A673 (cell line): ENCODE measurements at places on chromosomes 11 and 22. TPM values are rescaled to one million over a fixed set of nuclear protein-coding genes. Genes with fewer than 3 reads are reported as not detected.

The GRAP2 gene
- total RNA-seq: not detected in 2 replicates

The POLA2 gene
- 92.4 TPM in 2 replicates for total RNA-seq

The SAA4 gene
- not detected in 2 replicates for total RNA-seq

The APOA5 gene
- total RNA-seq: not detected in 2 replicates

The NTM gene
- total RNA-seq: 8.3 and 8.6 TPM in 2 replicates

DNA sequence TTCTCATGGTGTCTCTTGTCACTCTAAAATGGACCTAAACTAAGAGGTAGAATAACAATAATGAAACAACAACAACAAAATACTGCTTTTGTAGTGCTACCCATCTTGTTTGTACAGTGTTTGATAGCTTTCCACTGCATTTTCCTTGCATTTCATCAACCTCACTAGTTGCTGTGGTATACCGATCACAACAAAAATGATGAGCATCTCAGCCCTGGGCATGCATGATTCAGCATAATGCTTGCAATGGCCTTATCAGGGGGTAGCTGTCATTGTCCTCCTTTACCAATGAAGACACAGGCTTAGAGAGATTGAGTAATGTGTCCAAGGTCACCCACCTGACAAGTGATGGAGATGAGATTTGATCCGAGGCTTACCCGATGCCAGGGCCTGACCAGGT lies 682.5 kb downstream of the NTM start:
- DNase-seq: no peak
- no peaks in the 10 kb centered on the region for H3K36me3 ChIP-seq
- H3K4me3 ChIP-seq: no peak overlapping the region
- no peaks in the 10 kb centered on the region for H3K27me3 ChIP-seq
- H3K4me1 ChIP-seq: peaks cover 56% of the 10 kb centered on the region
- no peak overlapping the region for H3K27ac ChIP-seq

DNA sequence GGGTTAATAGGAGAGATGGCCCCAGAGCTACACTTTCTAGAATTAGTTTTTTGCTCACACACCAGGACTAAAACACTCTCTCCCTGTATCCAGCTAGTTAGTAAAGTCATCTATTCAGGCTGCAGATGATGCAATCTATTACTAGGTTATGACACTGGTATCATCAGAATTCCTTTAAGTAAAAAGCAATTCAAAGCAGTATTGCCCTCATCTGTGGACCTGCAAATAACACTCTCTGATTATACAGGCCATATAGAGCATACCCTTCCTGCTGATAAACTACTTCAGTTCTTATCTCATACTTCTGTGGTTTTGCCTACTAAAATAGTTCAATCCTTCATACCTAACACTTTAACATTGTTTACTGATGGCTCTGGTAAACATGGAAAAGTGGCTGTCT lies 13.5 kb upstream of the MTMR2 start:
- no peaks in the 10 kb centered on the region for H3K4me1 ChIP-seq
- no peak for DNase-seq
- H3K36me3 ChIP-seq: no peaks in the 10 kb centered on the region
- H3K27ac ChIP-seq: no peak overlapping the region
- H3K27me3 ChIP-seq: no peaks in the 10 kb centered on the region

- H3K4me1 ChIP-seq: no peaks in the 10 kb centered on the region
- no peaks in the 10 kb centered on the region for H3K27me3 ChIP-seq
- no peak for DNase-seq
- peaks cover 3% of the 10 kb centered on the region for H3K36me3 ChIP-seq
- no peak within 1 kb of the TSS for H3K4me3 ChIP-seq
Observed at GRCh38 chr22:24181088-24181995, at the start of gene SUSD2. Gene SUSD2 (plus strand): TSS chr22:24181487. CDS start chr22:24181520, 33 bp downstream.

DNA sequence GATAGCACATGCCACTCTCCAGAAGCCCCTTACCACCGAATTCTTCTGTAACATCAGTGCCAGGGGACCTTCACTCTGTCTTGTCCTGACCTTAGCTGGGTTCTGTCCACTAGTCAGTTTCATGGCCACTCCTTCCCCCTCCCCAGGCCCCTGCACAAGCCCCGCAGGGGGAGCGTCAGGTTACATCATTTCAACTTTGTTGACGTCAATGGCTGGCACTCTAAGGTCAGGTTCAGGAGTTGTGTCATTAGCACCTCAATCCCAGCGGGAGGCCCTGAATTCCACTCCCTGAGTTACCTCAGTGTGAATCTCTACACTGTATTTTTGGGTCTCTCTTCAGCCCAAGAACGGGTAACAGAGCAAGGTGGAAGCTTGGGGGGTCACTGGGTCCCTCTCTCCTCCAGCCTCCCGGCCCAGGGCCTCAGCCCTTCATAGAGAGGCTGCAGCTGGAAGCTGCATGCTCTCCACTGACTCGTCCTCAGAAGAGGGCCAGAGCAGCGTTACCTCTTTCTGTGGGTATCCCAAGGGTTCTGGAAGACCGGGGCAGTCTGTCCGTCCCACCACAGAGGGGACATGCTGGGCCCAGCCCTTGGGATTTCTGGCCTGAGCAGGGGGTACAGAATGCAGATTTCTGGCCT lies 10.3 kb downstream of the USH1C start:
- H3K4me1 ChIP-seq: no peaks in the 10 kb centered on the region
- H3K27ac ChIP-seq: no peak overlapping the region
- DNase-seq: no peak
- H3K4me3 ChIP-seq: no peak overlapping the region
- no peaks in the 10 kb centered on the region for H3K36me3 ChIP-seq

GRCh38 chr11:14269692-14270573 lies 89.0 kb downstream of the RRAS2 start:
- no peaks in the 10 kb centered on the region for H3K27me3 ChIP-seq
- no peaks in the 10 kb centered on the region for H3K36me3 ChIP-seq
- H3K4me3 ChIP-seq: no peak overlapping the region
- H3K4me1 ChIP-seq: no peaks in the 10 kb centered on the region

GRCh38 chr11:68128682-68129327 lies 7.6 kb upstream of the CHKA start:
- no peaks in the 10 kb centered on the region for H3K4me1 ChIP-seq
- no peaks in the 10 kb centered on the region for H3K36me3 ChIP-seq
- H3K27ac ChIP-seq: no peak overlapping the region
- no peak for DNase-seq
- H3K4me3 ChIP-seq: peak overlapping the region; percentile 30
- H3K27me3 ChIP-seq: no peaks in the 10 kb centered on the region

DNA sequence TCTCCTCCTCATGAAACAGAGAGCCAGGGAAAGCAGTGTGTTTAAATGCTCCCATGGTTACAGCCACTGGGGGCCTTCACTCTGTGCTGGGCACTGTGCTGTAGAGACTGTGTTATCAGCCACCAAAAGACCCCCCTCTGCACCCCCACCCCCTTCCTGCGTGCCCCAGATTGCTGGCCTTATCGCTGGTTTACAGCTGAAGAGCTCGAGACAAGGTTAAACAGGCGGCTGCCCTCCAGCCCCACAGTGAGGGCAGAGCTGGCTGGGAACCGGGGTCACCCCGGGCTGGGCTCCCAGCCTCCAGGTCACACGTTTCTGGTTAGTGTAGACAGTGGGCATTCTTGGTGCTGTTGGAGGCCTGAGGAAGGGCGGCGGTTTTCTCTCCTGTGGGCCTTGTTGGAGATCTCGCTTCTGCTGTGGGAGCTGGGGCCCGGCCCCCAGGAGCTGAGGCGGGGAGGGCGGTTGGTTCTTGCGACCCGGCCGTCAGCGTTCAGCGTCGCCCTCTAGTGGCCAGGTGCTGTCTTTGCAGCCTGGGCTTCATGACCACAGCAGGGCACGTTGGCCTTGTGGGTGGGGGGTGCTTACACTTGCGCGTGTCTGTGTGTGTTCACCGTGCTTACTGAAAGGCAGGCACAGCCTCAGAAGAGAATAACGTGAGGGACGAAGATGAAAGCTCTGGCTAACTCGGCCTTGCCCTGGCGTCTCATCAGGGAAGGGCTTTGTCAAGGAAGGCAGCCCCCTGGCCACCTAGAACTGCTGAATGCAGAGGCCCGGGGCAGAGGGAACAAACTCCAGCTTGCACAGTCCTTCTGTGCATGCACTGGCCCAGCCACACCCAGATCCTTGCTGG lies 40.8 kb downstream of the TBC1D22A start:
- no peak overlapping the region for H3K27ac ChIP-seq
- DNase-seq: peak; percentile 49
- no peaks in the 10 kb centered on the region for H3K27me3 ChIP-seq
- H3K4me1 ChIP-seq: no peaks in the 10 kb centered on the region

GRCh38 chr11:96179905-96180304 lies 163.1 kb downstream of the MAML2 start:
- H3K4me1 ChIP-seq: no peaks in the 10 kb centered on the region
- H3K27me3 ChIP-seq: no peaks in the 10 kb centered on the region
- H3K4me3 ChIP-seq: no peak overlapping the region
- H3K36me3 ChIP-seq: no peaks in the 10 kb centered on the region

DNA sequence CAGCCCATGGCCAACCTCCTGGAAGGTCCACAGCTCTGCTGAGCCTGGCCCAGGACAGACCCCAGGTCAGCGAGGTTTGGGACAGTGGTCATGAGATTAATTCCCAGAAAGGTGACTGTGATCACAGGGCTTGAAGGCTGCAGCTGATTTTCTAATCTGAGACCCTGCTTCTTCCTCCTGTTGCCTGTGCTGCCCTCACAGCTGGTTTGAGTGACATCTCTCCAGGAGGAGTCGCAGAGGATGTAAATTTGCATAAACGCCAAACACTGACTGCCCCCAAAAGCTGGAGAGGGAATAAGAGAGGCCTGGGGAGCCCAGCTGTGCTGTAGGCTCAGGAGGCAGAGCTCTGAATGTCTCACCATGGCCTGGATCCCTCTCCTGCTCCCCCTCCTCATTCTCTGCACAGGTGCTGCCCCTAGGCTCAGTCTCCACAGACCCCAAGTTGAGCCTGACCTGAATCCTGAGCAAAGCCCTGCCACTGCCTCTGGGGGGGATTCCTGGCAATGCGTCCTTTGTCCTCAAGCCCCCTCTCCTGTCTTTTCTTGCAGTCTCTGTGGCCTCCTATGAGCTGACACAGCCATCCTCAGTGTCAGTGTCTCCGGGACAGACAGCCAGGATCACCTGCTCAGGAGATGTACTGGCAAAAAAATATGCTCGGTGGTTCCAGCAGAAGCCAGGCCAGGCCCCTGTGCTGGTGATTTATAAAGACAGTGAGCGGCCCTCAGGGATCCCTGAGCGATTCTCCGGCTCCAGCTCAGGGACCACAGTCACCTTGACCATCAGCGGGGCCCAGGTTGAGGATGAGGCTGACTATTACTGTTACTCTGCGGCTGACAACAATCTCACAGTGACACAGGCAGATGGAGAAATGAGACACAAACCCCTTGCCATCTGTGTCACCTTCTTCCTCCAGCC lies 23.8 kb downstream of the GGTLC2 start:
- no peak for DNase-seq
- H3K4me3 ChIP-seq: no peak overlapping the region
- H3K27ac ChIP-seq: no peak overlapping the region
- no peaks in the 10 kb centered on the region for H3K4me1 ChIP-seq
- H3K36me3 ChIP-seq: no peaks in the 10 kb centered on the region

DNA sequence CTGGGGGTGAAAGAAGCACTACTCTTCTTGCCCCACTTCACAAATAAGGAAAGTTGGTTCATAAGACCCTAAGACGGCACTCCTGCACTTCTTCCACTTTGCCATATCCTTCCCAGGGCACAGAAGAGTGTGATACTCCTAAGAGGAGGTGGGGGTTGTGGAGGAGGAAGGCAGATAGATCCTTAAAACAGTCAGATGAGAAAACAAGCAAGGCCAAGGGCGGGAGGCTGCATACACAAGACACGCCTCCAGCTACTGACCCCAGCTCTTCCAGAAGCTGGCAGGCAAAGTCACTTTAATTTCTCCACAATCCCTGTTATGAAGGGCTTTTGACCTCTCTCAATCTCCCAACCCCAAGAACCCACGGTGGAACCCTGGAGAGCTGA lies 1.6 kb upstream of the CHRM4 start:
- H3K4me1 ChIP-seq: peaks cover 39% of the 10 kb centered on the region
- peak overlapping the region; percentile 51 for H3K4me3 ChIP-seq
- peaks cover 14% of the 10 kb centered on the region for H3K36me3 ChIP-seq
- H3K27ac ChIP-seq: no peak overlapping the region
- H3K27me3 ChIP-seq: peaks cover 41% of the 10 kb centered on the region

- H3K4me3 ChIP-seq: no peak overlapping the region
- peaks cover 33% of the 10 kb centered on the region for H3K4me1 ChIP-seq
- no peaks in the 10 kb centered on the region for H3K27me3 ChIP-seq
- no peak overlapping the region for H3K27ac ChIP-seq
- no peak for DNase-seq
Observed at GRCh38 chr11:129224538-129224937, 32.4 kb upstream of the ARHGAP32 start.

DNA sequence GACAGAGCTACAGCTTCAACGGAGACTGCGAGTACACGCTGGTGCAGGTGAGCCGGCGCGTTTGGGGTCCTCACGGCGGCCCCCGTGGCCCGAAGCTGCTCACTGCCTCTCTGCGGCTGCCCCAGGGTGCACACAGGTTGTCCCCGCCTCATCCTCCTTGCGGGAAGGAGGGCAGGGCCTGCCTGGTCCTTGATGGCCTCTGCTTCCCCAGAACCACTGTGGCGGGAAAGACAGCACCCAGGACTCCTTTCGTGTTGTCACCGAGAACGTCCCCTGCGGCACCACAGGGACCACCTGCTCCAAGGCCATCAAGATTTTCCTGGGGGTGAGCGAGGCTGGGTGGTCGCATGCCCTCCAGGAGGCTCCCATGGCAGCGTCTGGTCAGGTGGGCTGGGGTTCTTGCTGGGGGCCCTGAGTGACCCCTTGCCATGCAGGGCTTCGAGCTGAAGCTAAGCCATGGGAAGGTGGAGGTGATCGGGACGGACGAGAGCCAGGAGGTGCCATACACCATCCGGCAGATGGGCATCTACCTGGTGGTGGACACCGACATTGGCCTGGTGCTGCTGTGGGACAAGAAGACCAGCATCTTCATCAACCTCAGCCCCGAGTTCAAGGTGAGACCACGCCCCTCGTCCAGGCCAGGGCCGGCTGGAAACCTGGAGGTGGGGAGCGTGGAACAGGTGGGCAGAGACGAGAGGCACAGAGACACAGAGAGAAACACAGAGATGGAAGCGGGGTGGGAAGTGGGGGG lies 19.4 kb downstream of the MUC5AC start:
- no peaks in the 10 kb centered on the region for H3K27me3 ChIP-seq
- H3K4me3 ChIP-seq: no peak overlapping the region
- no peak for DNase-seq
- no peaks in the 10 kb centered on the region for H3K4me1 ChIP-seq
- no peak overlapping the region for H3K27ac ChIP-seq
- no peaks in the 10 kb centered on the region for H3K36me3 ChIP-seq

DNA sequence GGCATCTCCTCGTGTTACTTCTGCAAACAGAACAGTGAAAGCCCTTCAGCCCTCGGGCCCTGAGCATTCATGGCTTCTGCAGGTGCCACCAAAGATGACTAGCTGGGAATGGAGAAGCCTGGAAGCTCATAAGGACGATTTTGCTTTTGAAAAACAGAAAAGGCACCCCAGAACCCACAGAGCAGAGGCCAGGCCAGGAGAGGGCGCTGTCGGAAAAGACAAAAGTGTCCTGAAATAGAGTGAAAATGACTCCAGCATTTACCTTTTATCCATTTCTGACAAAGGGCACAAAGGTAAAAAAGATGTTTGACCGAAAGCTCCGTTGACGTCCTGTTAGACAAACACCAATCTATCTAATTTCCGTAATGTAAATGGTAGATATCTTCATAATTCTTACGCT lies 37.6 kb downstream of the ZNF195 start:
- H3K4me3 ChIP-seq: no peak overlapping the region
- DNase-seq: peak; percentile 67
- no peak overlapping the region for H3K27ac ChIP-seq
- H3K36me3 ChIP-seq: no peaks in the 10 kb centered on the region
- H3K4me1 ChIP-seq: no peaks in the 10 kb centered on the region
